ENCODE measurements at places on chromosomes 12 and 14. TPM values are rescaled to one million over a fixed set of nuclear protein-coding genes. Genes with fewer than 3 reads are reported as not detected.

SLC38A4 gene
- not detected for total RNA-seq

OAS1 gene
- total RNA-seq: not detected

DEPDC4 gene
- total RNA-seq: 4.1 TPM

CMA1 gene
- total RNA-seq: not detected

ITPK1 gene
- total RNA-seq: 63.8 TPM

GIT2 gene
- total RNA-seq: 36.8 TPM

DBX2 gene
- total RNA-seq: not detected

PAX9 gene
- not detected for total RNA-seq

MAP3K9 gene
- 11.2 TPM for total RNA-seq

PRMT5 gene
- 134 TPM for total RNA-seq

KCNC2 gene
- not detected for total RNA-seq

PRIMA1 gene
- total RNA-seq: 2.1 TPM

VRTN gene
- not detected for total RNA-seq

TESPA1 gene
- total RNA-seq: not detected

MANSC4 gene
- total RNA-seq: not detected
